ENCODE measurements at places on chromosomes 7 and 10.

DNA sequence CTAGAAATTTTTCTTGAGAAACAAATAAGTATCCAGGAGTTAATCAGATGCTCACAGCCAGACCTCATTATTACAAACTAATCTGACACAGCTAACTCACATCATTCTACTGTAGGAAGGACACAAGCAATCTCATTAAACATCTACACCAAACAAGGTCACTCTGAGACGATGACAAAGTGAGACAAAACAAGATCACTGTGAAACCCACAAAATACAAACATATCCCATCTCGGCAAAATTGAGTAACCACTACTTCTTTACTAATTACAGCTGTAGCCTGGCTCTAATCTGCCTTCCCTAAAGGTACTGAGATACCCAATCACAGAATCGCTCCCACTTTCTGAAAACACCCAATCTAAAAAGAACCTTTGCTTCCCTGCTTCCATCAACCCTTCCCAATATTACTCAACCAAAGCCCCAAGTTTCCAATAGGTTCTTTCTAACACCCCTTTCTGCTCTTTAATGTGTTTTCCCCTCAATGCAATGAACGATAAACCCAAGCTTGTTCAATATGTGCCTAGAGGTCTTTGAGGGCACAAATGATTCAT, 26.9 kb downstream of the CCDC6 start:
- DNase-seq = no peak

DNA sequence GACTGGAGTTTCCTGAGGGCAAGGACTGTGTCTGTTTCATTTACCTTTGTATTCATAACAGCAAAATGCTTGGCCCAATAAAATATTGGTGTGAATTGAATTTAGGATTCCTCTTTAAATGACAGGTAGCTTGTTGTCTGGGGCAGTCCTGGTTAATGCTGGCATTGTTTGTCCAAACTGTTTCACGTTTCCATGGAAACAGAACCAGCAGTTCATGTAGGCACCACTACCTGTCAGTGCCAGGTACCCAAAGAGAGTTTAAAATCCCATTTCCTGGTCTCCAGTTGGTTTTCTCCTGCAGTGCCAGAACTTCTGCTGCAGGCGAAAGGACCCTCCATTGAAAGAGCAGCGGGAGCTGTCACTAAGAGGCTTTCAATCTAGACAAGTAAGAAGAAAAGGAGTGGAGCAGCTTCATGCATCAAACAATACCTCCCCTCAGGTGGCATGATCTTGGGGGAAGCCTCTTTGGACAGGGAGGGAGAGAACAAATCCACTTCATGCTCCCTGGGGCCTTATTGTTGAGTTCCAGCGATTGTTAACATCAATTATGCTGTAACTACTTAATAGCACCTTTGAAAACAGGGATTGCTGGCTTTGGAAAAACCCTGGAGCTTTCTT, 109.6 kb downstream of the KIF20B start:
- no peak for DNase-seq

DNA sequence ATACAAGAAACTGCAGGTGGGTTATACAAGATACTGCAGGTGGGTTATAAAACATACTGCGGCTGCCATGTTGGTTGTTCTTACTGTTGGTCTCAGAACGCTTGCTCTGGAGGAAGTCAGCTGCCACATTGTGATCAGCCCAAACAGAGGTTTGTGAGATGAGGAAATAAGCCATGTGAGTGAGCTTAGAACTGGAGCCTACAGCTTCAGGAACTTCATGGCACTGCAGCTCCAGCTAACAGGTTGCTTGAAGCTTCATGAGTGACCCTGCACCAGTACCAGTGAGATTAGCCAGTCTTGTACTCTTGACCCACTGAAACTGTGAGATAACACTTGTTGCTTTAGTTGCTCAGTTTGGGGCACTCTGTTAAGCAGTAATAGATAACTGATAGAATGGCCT, 74.5 kb upstream of the PRKCQ start:
- DNase-seq = no peak

DNA sequence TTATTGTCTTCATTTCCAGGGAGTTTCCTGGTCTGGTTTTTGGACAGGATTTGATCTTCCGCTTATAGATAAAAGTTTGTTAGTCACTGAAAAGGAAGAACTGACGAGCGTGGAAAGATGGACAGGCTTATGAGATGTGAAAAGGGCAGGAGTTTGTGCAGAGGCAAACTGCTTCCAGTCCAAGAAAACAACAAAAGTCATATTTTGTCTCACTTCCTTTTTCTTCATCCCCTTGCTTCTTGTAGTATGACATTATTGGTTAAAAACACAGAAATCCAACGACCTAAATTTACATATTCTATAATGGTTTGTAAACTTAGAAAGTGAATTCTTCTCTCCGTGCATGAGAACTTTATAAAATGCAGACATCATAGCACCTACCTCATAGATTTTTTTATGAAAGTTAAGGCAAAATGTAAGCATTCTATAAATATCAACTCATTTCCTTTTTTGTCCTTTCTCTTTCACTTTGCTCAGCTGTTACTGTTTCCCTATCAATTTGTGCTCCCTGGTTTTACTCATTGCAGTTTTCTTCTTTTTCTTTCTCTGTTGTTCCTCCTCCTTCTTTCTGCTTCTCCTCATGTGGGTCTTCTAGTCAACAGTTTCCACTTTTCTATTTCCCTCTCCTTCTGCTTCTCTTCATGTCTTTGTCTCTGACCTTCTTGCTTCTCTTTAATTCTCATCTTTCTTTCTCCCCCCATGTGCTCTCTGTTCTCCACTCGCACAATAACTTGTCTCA, 370.2 kb downstream of the ARL4A start:
- DNase-seq = no peak

DNA sequence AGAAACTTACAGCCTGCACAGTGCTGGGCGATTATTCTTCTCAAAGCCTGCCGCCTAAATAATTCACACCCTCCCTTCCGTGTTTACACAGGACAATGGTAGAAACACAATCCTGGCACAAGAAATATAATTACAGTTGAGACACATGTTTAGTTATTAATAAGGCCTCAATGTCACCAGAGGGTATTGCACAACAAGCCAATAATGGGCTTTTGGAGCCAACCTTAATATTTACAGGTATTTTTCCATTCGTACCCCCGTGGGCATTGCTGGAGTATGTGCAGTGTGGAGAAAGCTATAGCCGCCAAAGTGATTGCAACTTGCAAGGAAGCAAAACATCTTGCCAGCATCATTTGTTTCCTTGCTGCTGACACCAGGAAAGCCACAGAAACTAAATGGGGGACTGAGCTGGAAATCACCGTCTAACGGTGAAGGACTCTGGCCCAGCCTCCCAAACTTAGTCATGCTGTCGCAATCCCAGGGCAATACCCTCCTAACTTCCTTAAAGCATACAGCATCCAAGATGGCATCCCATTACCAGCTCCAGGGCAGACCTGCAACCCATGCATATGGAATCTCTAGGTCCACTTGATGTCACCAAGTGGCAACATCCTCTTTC, 8.6 kb downstream of the CALN1 start:
- no peak for DNase-seq

- DNase-seq = no peak
Measured at GRCh38 chr10:65931291-65932070, 994.4 kb upstream of the LRRTM3 start.

GRCh38 chr7:101169838-101170551, 4.6 kb upstream of the VGF start:
- DNase-seq = peak; percentile 69

GRCh38 chr10:43287056-43288007, 20.5 kb upstream of the RASGEF1A start:
- DNase-seq = peak; percentile 17

Measured in activated naive CD4-positive, alpha-beta T cell (primary cell).